CD4-positive, alpha-beta memory T cell (primary cell): ENCODE measurements at places on chromosomes 12 and 14.

- no peaks in the 10 kb centered on the region for H3K27me3 ChIP-seq
- no peak overlapping the region for H3K27ac ChIP-seq
- no peaks in the 10 kb centered on the region for H3K36me3 ChIP-seq
- H3K4me3 ChIP-seq: no peak overlapping the region
- no peak for DNase-seq
These were observed 73.6 kb upstream of the ELK3 start for GRCh38 chr12:96120359-96121100.

DNA sequence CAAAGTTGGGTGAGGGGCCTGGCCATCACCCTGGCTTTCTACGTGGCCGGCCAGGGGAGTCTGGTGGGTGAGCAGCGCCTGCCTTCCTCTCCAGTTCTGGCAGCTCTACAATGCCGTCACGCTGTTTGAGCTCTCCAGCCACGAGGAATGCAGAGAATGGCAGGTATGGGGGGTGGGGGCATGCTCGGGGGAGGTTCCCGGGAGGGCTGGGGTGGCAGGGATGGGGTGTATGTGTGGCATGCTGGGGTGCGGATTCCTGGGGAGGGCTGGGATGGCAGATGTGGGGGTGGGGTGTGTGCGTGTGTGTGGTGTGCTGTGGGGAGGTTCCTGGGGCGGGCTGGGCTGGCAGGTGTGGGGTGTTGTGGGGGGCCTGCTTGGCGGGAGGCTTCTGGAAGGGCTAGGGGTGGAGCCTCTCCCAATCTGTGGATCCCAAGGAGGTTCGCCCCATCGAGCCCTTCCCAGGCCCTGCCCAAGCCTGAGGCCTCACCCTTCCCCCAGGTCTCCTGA lies 18.5 kb downstream of the RHOF start:
- H3K27me3 ChIP-seq: no peaks in the 10 kb centered on the region
- H3K36me3 ChIP-seq: peaks cover 16% of the 10 kb centered on the region
- H3K27ac ChIP-seq: no peak overlapping the region
- H3K4me1 ChIP-seq: peaks cover 23% of the 10 kb centered on the region
- no peak overlapping the region for H3K4me3 ChIP-seq

- no peak overlapping the region for H3K27ac ChIP-seq
- no peak overlapping the region for H3K4me3 ChIP-seq
- no peaks in the 10 kb centered on the region for H3K4me1 ChIP-seq
- DNase-seq: no peak
- no peaks in the 10 kb centered on the region for H3K27me3 ChIP-seq
These were observed 41.2 kb downstream of the NKX2-1 start for GRCh38 chr14:36478782-36479181.

GRCh38 chr12:104741077-104741476 lies 217.0 kb downstream of the SLC41A2 start:
- peaks cover 60% of the 10 kb centered on the region for H3K4me1 ChIP-seq
- no peak overlapping the region for H3K4me3 ChIP-seq
- DNase-seq: no peak
- no peaks in the 10 kb centered on the region for H3K27me3 ChIP-seq
- peak overlapping the region; percentile 39 for H3K27ac ChIP-seq
- no peaks in the 10 kb centered on the region for H3K36me3 ChIP-seq

DNA sequence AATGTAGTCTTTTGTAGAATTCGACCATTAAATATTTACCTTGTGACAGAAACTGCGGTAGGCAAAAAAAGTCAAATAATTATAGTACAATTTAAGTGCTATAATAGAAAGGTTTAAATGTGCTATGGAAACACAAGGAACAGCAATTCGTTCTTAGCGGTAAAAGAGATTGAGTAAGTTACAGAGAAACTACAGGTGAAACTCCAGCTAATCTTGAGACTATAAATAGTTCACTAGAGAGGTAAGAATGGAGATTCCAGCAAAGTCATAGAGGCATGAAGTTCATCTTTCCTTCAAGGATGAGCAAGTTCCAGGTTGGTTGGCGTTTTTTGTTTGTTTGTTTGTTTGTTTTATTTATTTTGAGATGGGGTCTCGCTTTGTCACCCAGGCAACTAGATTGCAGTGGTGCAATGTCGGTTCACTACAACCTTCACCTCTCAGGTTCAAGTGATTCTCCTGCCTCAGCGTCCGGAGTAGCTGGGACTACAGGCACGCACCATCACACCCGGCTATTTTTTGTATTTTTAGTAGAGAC lies 878 bp upstream of the R3HDM2 start:
- H3K27me3 ChIP-seq: no peaks in the 10 kb centered on the region
- H3K4me3 ChIP-seq: no peak overlapping the region
- H3K27ac ChIP-seq: peak overlapping the region; percentile 90
- H3K36me3 ChIP-seq: no peaks in the 10 kb centered on the region
- peaks cover 21% of the 10 kb centered on the region for H3K4me1 ChIP-seq

- H3K27ac ChIP-seq: no peak overlapping the region
- H3K4me3 ChIP-seq: no peak overlapping the region
- no peaks in the 10 kb centered on the region for H3K27me3 ChIP-seq
- H3K36me3 ChIP-seq: no peaks in the 10 kb centered on the region
- H3K4me1 ChIP-seq: no peaks in the 10 kb centered on the region
These were observed 113.8 kb upstream of the G2E3 start for GRCh38 chr14:30445011-30445793.

GRCh38 chr14:31270196-31270772 lies 62.7 kb upstream of the HECTD1 start:
- H3K27ac ChIP-seq: no peak overlapping the region
- no peaks in the 10 kb centered on the region for H3K27me3 ChIP-seq
- H3K36me3 ChIP-seq: no peaks in the 10 kb centered on the region
- H3K4me1 ChIP-seq: no peaks in the 10 kb centered on the region
- DNase-seq: no peak

- no peaks in the 10 kb centered on the region for H3K27me3 ChIP-seq
- no peak overlapping the region for H3K27ac ChIP-seq
- H3K4me3 ChIP-seq: no peak overlapping the region
- no peak for DNase-seq
- no peaks in the 10 kb centered on the region for H3K36me3 ChIP-seq
These were observed 39.2 kb downstream of the NPAS3 start for GRCh38 chr14:32977913-32978312.

GRCh38 chr14:73250781-73251500 lies 13.6 kb downstream of the PAPLN start:
- H3K27ac ChIP-seq: no peak overlapping the region
- no peak for DNase-seq
- no peaks in the 10 kb centered on the region for H3K27me3 ChIP-seq
- no peaks in the 10 kb centered on the region for H3K4me1 ChIP-seq
- H3K36me3 ChIP-seq: no peaks in the 10 kb centered on the region

- H3K36me3 ChIP-seq: no peaks in the 10 kb centered on the region
- no peak overlapping the region for H3K4me3 ChIP-seq
These were observed 252.2 kb upstream of the GRIP1 start for GRCh38 chr12:66931091-66931490.
